Hepatocyte (in vitro differentiated cells): ENCODE measurements at places on chromosomes 5 and 9. TPM values are rescaled to one million over a fixed set of nuclear protein-coding genes. Genes with fewer than 3 reads are reported as not detected.

DNA sequence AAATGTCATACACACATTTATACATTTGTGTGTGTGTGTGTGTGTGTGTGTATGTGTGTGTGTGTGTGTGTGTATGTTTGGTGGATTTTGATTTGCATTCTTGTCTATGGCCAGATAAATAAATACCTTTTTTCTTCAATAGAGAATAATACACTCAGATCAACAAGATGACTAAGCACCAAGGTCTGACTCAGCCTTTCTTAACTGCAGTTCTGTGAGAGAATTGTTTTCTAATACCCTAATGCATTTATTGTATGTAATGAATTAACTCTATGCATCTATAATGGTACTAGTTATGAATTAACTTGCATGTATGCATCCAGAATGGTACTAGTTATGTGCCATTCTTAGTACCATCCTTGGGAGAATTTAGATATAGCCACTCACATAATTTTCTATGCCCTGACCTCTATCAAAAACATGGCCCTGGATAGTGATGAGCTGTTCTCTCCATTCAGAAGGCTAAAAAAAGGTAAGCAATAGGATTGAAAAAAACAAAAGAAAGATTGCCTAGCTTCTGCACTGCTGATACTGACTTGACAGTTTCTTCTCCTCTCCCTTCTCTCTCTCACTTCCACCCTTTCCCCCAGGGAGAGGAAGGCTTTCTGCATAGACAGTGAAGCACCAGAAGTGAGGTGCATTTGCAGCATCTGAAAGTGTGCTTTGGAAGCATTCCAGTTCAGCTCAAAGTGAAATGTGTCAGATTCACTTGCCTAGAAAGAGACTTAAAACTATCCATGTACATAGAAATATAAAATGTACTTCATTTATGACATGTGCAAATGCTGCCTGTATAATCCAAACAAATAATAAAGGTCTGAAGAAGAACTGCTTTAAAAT, 55.1 kb upstream of the CCDC112 start:
- DNase-seq: no peak

GRCh38 chr9:3224931-3225330, 300.9 kb downstream of the RFX3 start:
- DNase-seq: no peak

- no peak for DNase-seq
These were observed 134.8 kb upstream of the MSX2 start for GRCh38 chr5:174589599-174589998.

- DNase-seq: no peak
These were observed 341.8 kb downstream of the MAN2A1 start for GRCh38 chr5:110031402-110032140.

DNA sequence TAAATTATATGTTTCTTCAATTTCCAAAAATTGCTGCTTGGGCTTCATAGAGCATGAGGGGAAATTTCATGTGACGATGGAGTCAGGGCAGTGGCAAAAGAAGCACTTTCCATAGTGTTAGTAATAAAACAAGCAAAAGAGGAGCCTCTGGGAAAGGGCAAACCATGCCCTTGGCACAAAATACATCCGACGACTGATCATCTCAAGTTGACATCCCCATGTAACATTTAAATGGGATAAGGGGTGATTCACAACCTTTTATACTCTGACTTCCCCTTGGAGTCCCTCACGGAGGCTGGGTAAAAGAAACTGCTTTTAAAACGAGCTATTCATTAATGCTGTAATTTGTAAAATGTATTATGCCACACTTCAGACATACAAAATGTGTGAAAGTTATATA, 161.4 kb upstream of the DMRT1 start:
- no peak for DNase-seq

GRCh38 chr9:19378164-19378563, 1.9 kb downstream of the RPS6 start:
- no peak for DNase-seq

- DNase-seq: peak; percentile 11
These were observed 172.3 kb upstream of the GNA14 start for GRCh38 chr9:77820293-77820954.

The WDR31 gene
- total RNA-seq: 1.4 and 3.7 TPM in 2 replicates

The LHX3 gene
- total RNA-seq: not detected in 2 replicates

The CDO1 gene
- total RNA-seq: 29.5 and 29.8 TPM in 2 replicates
